Liver (tissue), 10 donors: ENCODE measurements at places on chromosomes 11 and 22. TPM values are rescaled to one million over a fixed set of nuclear protein-coding genes. Genes with fewer than 3 reads are reported as not detected.

The MS4A1 gene
- 1.6 TPM for total RNA-seq

The DNAJB7 gene
- total RNA-seq = not detected

DNA sequence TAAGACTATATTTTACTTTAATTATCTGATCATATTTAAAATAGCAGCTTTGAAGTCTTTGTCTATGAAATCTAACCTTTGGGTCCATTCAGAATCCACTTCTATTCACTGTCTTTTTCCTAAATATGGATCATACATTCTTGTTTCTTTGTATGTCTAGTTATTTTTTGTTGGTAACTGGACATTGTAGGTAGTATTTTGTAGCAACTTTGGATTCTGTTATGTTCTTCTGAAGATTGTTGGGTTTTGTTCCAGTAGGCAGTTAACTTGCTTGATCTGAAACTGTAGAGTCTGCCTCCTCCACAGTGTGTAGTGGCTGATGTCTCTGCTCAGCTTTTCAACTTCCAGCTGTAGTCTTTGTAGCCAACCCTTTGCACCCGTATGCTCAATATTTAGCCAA lies 37.5 kb upstream of the GAL start:
- H3K27me3 ChIP-seq = no peaks in the 10 kb centered on the region
- no peak for DNase-seq

DNA sequence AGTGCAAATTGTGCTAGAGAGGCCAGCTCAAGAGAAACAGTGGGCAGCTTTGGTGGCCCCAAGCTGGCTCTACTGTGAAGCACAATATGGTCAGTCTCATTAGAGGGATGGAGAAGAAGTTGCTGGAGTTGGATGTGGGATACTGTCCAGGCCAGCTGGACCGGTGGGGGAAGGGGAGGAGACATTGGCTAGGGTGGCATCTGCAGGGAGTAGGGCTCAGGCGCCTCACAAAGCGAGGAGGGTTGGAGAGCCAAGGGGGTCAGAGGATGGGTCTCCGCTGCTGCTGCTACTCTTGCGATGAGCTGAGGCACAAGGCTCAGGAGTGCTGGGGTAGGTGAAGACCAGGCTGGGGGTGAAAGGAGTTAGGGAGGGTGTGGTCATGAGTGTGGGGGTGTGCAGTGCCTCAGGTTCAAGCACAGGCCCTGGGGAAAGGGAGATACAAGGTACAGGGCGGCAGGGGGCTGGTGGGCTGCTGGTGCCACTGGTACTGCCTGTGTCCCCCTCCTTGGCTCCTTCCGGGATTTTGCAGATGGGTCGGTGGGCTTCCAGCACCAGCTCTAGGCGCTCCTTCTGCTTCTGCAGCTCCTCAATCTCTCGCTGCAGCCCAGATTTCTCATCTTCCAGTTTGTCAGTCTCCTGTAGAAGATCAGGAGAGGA lies 2.3 kb downstream of the CCDC85B start:
- H3K4me3 ChIP-seq = no peak overlapping the region
- H3K27me3 ChIP-seq = no peaks in the 10 kb centered on the region
- DNase-seq = no peak
- H3K36me3 ChIP-seq = no peaks in the 10 kb centered on the region
- peaks cover 12% of the 10 kb centered on the region for H3K4me1 ChIP-seq

DNA sequence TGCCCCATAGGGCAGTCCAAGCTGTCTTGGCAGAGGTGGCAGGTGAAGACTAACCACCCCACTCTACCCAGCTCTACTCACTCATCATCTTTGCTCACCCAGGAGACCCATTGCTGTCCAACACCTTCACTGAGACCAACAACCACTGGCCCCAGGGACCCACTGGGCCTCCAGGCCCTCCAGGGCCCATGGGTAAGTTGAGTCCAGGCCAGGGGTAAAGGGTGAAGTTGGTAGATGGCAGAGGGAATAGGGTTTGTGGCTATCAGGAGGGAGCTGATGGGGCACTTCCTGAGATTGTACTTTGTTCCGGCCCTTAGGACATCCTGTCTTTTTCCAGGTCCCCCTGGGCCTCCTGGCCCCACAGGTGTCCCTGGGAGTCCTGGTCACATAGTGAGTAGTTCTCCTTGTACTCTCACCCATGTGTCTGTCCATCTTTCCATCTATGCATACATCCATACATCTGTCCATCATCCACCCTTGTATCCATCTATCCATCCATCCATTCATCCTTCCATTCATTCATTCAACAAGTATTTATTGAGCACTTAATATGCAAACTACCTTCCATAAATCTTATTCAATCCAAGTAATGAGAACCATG lies 27.7 kb downstream of the EMID1 start:
- peak overlapping the region; percentile 72 for H3K27ac ChIP-seq
- H3K4me1 ChIP-seq = peaks cover 3% of the 10 kb centered on the region
- H3K4me3 ChIP-seq = no peak overlapping the region
- H3K36me3 ChIP-seq = no peaks in the 10 kb centered on the region
- no peaks in the 10 kb centered on the region for H3K27me3 ChIP-seq

DNA sequence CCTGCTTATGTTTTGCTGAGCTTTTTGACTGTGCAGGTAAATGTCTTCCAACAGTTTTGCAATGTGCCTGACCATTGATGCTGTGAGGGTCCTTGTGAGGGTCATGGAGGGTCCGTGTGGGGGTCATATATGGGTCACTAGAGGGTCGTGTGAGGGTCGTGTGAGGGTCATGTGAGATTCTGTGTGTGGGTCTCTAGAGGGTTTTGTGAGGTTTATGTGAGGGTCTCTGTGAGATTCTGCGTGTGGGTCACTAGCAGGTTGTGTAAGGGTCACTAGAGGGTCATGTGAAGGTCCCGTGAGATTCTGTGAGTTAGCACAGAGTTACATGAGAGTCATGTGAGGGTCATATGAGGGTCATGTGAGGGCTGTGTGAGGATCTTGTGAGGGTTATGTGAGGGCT lies 263.9 kb upstream of the B3GAT1 start:
- H3K4me1 ChIP-seq = no peaks in the 10 kb centered on the region
- H3K36me3 ChIP-seq = no peaks in the 10 kb centered on the region
- no peak overlapping the region for H3K27ac ChIP-seq
